ENCODE measurements at places on chromosomes 13 and 19. TPM values are rescaled to one million over a fixed set of nuclear protein-coding genes. Genes with fewer than 3 reads are reported as not detected.
A peak's percentile ranks its signal among the peaks of the same experiment; 100 is the strongest.

The ZNF584 gene
- 12.0 TPM for total RNA-seq

The TLE2 gene
- total RNA-seq: 25.7 TPM

The ADGRE1 gene
- total RNA-seq: not detected

The SOX1 gene
- not detected for total RNA-seq

The ADPRHL1 gene
- 1.7 TPM for total RNA-seq

GRCh38 chr13:32737679-32738078 is 151.4 kb downstream of the PDS5B start:
- DNase-seq: no peak

DNA sequence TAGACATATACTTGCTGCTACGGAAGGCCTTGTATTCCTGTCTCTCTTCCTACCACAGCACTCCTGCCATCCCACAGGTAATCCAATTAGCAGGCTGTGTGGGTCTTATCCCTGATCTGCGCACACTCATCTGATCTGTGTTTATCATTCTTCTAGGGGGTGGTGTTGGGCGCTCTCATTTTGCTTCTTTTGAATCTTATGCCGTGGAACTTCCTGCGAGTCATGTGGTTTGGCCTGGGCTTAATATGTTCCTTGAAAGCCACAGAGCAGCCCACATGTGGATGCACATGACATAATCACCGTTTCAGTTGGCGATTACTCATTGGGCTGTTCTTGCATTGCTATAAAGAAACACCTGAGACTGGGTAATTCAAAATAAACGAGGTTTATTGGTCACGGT is 7.5 kb downstream of the RASA3 start:
- peak; percentile 57 for DNase-seq

- peak; percentile 22 for DNase-seq
These were observed 384 bp downstream of the TRAPPC2B start for GRCh38 chr19:57363688-57364181.

DNA sequence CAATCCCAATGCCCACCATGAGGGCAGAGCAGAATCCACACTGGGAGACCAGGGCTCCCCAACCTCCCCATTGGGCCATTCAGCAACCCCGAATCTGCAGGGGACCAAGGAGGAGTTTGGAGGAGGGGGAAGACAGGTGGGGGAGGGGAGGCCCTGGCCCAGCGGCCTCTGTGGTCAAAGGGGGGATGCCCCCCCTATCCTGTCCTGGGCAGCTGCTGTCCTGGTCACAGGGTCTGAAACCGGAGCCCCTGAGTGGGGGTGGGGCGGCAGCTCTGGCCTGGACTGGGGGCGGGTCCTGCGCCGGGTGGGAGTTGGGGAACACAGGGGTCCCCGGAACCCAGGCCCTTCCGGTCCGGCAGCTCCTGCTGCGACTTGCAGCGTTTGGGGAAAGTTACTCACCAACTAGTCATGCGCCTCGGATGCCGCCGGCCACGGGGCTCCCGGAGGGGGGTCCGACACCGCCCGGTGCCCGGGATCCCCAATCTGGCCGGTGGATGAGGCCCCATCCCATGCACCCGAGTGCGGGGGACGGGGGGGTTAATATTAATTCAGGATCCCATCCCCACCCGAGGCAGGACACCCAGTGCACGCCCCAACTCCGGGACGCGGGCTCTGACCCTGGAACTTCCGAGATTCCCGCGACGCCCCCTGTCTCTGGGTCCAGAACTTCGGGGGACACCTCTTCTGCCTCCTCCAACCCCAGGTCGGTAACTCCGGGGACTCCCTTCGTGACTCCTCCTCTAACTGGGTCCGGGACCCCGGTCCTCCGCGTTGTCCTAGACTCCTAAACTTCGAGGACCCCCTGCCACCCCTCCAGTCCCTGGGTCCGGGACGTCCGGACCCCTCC is 872 bp downstream of the HOMER3 start:
- peak; percentile 40 for DNase-seq

GRCh38 chr13:47233734-47234133 is 336.9 kb upstream of the HTR2A start:
- DNase-seq: no peak

DNA sequence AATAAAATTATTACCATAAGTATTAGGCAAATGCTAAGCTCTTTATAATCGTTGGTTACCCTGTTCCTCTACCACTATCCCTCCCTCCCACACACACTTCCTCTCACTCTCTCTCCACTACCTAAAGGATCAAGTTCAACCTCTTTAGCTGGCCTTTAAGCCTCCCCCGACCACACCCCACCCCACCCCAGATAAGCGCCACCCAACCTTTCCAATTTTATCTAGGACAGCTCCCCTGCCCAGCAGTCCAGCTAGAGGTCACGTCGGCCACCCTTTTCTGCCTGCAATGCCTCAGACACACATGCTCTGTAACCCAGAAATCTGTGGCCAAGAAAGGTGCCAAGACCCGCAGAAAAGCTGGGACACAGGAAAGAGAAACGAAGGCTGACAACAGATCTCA is 1.1 kb downstream of the LYPD4 start:
- no peak for DNase-seq

DNA sequence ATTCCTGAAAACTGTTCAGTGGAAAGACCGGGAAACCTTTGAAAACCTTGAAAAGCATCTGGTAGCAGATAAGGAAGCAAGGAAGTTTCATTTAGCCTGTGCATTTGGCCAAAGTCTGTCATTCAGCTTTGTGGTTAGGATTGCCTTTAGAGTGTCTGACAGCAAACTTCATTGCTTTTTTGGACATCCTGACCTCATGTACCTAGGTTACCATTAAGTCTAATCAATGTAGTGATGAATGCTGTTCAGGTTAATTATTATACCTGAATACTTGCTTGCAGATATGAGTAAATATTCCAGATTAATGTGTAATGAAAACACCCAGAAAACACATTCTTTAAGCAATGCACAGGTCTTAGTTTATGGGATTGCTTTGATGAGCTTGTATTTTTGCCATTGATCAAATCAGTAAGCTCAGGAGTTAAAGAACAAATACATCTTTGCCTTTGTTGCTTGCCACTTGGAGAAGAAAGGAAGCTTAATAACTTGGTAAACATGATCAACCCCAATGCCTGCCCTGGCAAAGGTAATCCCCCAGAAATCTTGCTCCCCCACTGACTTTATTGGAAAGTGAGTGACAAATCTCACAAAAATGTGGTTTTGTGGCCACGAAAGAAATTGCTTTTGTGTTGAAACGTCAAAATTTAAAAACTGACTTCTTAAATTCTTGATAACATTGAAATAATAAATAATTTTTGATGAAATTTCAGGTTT is 87.4 kb downstream of the SLC15A1 start:
- no peak for DNase-seq

DNA sequence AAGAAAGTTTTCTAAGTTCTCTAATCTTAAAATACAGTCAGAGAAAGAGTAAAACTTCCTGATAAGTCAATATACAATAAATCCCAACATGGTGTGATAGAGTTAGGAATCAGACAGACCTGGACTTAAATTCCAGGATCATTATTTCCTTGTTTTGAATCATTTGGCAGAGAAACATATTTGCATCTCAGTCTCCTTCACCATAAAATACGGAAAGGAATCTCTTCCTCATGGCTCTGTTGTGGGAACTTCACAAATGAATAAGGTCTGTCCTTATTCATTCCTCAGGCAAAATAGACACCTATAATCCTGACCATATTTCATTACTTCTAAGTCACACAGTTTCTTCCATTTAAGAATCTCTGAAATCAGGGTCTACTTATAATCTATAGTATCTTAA is 19.3 kb upstream of the SERP2 start:
- DNase-seq: no peak

GRCh38 chr13:75393839-75394520 is 88.0 kb downstream of the TBC1D4 start:
- peak; percentile 17 for DNase-seq

GRCh38 chr13:105338773-105339172 is 1196.7 kb downstream of the EFNB2 start:
- no peak for DNase-seq

GRCh38 chr19:2170987-2171348 is 7.2 kb downstream of the DOT1L start:
- DNase-seq: no peak

DNA sequence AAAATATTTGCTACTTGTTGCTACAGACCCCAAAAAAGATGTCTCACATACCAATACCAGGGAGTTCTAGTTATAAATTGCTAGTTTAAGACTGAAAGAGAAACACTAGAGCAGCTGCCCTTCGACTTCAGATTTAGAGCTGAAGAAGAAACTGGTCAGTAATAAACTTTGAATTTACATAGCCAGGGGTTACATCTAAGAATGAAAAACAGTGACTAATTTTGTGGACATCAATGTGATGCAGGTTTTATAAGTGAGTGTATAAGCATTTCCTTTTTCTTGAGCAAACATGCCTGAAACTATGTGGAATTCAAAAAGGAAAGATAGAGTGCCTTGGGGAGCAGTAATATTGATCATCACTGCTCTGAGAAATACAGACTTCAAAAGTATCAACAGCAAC is 724.9 kb upstream of the MIR17HG start:
- no peak for DNase-seq

- peak; percentile 30 for DNase-seq
These were observed 40.8 kb upstream of the CEACAM21 start for GRCh38 chr19:41535029-41535622.

DNA sequence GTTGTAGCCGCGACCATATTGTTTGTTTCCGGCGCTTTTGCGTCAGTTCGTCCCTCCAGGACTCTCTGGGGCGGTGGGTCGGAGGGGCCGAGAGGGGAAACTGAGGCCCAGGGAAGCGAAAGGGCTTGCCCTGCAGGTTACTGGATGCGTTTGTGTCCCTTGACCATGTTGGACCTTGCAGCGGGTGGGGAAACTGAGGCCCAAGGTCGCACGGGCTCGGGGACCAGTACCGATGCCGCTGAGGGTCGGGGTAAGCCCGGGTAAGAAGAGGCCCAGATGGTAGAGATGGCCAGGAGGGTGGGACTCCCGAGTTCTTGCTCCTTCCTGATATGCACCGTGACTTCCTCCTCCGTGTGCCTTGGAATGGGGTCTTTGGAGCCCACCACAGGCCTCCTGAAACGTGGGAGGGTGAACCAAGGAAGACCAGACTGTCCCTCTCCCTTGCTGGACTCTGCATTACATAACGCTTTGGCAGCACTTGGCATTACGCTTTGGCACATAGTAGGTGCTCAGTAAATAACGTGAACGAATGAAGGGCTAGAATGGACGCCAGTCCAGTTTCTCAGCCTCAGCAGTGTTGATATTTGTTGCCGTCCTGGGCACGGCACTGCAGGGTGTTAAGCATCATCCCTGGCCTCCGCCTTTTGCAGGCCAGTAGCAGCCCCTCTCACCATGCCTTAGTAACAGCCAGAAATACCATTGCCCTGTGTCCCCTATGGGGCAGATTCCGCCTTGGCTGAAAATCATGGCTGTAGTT is 743 bp downstream of the CHAF1A start:
- no peak for DNase-seq

Measured in dermis blood vessel endothelial cell (primary cell).